ENCODE measurements at places on chromosomes 13 and 19.
A peak's percentile ranks its signal among the peaks of the same experiment; 100 is the strongest.

GRCh38 chr19:11254666-11255065 lies 7.7 kb downstream of the DOCK6 start:
- DNase-seq: no peak

- peak; percentile 20 for DNase-seq
Measured at GRCh38 chr13:100089465-100090032, 656 bp downstream of the PCCA start.

DNA sequence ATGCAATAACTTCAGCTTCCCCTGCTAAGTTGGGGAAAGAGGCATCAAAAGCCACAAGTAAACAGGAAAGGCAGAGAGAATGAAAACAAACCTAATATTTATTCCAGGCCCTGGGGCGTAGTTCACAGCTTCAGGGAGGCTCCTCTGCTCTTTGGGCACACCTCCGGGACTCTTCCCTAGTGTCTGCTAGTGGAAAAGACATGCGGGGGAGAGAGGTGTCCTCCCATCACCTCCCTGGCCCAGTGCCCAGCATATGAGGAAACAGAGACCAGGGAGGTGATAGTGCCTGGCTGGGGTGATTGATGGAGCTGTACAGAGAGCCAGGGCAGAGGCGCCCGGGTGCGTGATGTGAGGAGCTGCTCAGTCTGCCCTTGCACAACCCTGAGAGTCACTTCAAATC lies 71.0 kb downstream of the RASL11A start:
- DNase-seq: no peak

- no peak for DNase-seq
Measured at GRCh38 chr13:87671753-87672605, 808 bp downstream of the SLITRK5 start.

GRCh38 chr19:1425102-1425837 lies 12.9 kb upstream of the RPS15 start:
- no peak for DNase-seq

- peak; percentile 92 for DNase-seq
Measured at GRCh38 chr13:28707629-28708427, 10.9 kb downstream of the SLC46A3 start.

DNA sequence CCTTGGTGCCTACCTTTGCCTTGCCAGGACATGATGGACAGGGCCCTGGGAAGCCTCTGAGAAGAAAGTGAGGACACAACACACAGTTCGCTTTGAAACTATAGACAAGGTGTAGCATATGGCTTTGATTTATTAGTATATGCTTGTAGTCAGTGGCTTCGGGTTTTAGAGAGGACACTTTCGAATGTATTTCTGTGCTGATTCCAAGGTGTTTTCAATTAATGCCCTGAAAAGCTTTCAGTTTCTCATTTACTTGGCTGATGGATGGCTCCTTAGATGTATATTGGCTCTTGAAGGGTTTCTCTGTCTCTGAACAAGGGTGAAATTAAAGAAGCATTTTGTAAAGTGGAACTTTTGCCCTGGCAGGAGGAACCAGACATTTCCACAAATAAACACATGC lies 106.9 kb downstream of the POSTN start:
- DNase-seq: no peak

GRCh38 chr19:52270266-52270885 lies 989 bp downstream of the ZNF766 start:
- DNase-seq: peak; percentile 36

- DNase-seq: peak; percentile 46
Measured at GRCh38 chr13:80363890-80364503, 23.1 kb upstream of the SPRY2 start.

DNA sequence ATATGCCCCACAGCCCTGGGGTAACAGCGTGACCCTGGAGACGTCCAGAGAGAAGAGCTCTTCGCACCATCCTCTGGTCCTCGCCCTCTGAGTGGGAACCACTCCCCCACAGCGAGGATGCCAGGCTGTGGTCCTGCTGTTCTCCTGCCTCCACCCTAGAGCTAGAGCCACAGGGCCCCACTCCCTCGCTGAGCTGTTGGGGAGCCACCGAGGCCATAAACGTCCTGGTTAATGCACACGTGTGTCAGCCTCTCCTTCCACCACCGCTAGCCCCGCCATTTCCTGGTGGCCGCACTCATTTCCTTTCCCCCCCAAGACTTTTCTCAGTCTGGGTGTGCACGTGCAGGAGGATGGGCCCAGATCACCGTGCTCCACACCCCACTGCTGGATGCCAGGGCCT lies 11.5 kb downstream of the CEACAM16 start:
- DNase-seq: no peak

DNA sequence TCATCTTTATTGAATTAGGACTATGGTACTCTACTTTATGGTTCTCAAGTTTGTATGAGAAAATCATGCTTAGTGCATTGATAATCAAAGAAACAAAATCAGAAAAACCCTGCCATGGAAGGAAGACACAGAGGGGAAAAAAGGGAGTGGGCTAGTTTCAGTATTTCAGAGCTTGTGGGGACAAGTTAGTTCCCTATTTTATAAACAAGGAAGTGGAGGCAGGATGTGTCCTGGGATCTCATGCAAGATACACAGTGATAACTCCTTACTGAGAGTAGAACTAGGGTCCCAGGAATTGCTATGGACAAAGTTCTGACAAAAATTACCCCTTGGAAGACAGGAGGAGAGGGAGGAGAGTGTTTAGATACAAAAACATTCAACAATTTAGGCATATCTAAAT lies 1277.3 kb downstream of the UQCRFS1 start:
- no peak for DNase-seq

DNA sequence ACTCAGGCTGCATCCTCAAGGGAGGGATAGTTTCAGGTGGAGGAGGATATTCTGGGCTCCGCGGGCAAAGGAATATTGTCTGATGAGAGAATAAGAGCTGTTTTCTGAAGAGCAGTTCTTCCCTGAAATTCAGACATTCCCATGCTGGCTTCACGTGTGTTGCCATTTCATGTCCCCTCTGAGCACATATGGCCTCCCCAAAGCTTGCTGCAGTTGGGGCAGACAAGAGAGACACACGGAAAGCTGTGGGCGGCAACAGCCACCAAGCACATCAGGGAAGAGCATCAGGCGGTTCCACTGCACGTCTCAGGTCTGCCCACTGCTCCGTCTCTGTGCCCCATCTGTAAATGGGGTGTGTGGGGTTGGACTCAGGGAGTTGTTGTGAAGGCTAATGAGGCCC lies 247.5 kb upstream of the TSHZ3 start:
- DNase-seq: no peak

GRCh38 chr13:31056644-31057271 lies 104.9 kb downstream of the HSPH1 start:
- peak; percentile 40 for DNase-seq

- DNase-seq: no peak
Measured at GRCh38 chr19:5142725-5143097, 173.8 kb downstream of the KDM4B start.

GRCh38 chr13:110825516-110825915 lies 89.4 kb downstream of the ANKRD10 start:
- no peak for DNase-seq

DNA sequence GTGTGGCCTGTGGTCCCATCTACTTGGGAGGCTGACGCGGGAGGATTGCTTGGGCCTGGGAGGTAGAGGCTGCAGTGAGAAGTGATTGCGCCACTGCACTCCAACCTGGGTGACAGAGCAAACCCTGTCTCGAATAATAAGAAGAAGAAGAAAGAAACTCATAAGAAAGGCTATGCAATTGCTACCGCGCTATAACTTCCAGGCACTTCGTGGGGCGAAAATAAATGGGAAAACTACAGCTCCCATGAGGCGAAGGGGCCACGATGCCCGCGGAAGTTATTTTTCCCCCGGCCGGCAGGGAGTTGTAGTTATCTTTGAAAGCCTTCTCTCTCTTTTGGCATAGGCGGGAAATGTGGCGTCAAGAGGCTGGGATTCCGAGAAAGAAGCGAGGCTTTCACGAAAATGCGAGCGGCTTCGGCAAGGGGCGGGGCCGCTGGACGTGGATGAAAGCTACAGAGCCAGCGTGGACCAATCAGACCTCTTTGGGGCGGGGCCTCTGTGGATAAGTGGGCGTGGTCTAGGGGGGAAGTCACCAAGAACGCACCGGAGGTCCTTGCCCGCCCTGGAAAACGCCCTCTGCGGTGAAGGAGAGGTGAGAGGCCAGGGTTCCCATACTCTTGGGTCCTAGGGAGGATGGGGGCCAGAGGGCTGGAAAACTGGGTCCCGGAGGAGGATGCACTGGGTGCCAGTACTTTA lies at the start of gene NUCB1:
Gene NUCB1 (plus strand): TSS at position 532 of the 696 bp plus-strand sequence. CDS start 485 bp downstream, outside the sequence.
- peak; percentile 99 for DNase-seq

DNA sequence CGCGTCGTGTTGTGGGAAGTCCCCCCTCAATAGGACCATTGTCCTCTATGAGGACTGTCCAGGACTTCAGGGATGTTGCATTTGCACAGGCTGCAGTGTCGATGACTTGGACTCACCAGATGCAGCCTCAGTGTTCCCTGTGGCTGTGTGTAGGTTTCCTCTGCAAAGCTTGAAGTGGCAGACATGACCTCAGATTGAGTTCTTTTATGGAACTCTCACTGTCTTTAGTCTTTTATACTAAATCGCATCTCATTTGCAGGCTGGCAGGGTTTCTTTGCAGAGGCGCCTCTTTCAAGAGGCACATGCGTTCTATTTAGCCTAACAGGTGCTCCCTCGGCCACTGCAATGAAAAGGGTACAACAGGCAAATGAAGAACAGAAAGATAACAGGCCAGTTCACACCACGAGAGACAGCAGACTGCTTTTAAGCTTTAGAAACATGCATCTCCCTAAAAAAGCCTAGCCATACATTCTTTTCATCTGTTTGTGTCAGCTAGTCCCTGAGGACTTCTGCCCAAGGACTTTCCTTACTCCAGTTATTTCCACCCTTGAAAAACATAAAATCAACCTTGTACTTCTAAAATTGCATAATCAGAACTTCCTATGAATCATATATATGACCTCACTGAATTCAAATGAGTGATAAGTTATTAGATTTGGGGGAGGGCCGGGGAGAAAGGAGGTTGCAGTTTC lies 118.4 kb downstream of the RAB20 start:
- DNase-seq: peak; percentile 72

GRCh38 chr13:110371550-110372465 lies 64.7 kb downstream of the COL4A2 start:
- DNase-seq: no peak

DNA sequence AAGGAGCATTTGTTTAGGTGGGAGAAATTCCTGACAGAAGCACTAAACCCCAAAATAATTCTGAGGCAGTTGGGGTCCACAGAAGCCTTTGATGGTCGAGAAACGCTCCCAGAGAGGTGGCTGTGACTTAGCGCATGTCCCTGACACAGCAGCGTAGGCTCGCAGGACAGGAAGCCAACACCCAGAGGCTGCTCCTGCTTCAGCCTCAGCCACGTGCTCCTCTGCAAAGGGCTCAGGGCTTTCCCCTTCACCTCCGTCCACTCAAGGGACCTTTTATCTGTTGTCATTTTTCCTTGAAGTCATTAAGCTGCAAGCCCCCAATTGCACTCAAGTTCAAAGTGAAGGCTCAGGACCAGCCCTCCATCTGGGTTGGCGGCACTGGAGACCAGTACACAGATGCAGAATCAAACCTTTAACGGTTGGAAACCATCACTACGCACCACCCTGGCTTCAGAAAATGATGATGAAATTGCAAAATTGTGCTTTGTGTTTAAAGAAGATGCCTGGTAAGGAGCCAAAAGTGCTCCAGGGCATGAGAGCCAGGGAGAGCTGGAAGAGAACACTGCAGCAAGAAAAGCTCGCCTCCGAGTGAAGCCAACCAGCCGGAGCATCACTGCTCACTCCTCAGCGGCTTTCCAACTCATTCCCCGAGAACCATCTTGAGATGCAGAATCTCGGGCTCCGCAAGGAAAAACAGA lies 219.6 kb downstream of the RAP2A start:
- DNase-seq: peak; percentile 52

DNA sequence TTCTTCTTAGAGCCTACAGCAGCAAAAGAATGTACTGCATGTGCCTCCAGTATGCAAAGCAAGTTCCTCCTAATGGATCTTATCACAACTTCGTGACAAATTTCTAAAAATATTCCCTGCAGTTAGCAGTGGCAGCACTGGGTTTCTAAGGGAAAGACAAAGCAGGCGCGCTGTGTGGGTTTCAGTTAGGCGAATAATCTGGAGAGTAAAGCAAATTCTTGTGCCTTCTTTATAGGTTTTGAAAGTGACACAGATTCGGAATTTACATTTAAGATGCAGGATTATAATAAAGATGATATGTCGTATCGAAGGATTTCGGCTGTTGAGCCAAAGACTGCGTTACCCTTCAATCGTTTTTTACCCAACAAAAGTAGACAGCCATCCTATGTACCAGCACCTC lies 167.9 kb downstream of the LMO7 start:
- peak; percentile 17 for DNase-seq

GRCh38 chr13:60645676-60646075 lies 248.7 kb downstream of the TDRD3 start:
- no peak for DNase-seq

DNA sequence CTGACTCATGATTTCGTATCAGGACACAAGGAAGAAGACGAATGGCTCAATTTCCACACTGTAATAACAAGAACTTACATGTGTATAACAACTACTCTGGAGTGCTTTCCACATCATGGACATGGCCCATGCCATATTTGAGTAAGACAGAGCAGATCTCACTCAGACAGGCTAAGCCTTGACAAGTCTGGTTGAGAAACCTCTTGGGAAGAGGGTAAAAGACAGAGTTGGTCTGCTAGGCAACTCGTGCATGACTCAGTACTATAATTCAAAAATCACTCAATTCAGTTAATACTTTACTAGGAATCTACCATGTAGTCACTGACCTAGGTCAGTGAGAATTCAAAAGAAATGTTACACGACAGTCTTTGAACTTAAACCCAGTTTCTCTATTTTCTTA lies 5.7 kb upstream of the THSD1 start:
- DNase-seq: peak; percentile 24

- no peak for DNase-seq
Measured at GRCh38 chr13:99303863-99304521, 3.2 kb downstream of the GPR183 start.

DNA sequence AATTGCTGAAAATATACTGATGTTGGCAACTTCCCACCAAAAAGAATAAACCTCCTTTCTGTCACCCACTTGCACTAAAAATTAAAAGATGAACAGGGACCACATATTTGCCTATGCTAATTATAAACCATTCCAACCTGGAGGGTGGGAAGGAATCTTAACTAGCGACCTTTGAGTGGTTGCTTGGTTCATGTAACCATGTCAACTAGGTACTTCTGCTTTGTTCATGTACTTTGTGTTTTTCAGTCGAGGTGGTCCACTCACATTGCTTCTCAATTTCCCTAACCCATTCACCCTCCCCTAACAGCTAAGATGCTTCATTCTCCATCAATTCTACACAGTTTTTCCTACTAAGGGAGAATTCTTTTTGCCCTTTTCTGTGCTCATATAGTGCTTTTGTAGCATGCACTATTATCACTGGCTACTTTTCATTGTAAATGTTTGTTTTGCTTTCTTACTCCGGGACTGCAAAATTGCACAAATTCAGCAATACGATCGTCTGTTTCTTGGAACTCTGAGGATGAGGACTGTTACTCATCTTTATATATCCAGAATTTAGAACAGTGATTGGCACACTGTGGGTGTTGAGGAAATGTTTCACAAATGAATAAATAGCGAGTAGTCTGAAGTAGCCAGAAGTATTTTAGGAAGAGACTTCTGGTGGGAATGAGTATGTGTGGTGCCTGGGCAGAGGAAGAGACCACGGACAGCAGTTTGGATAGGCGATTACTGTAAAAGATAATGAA lies 187.5 kb downstream of the GPC6 start:
- no peak for DNase-seq

Measured in EH (cell line).